Activated CD8-positive, alpha-beta memory T cell treated with anti-CD3 and anti-CD28 coated beads for 24 hours (primary cell): ENCODE measurements at places on chromosomes 1 and 21.
A peak's percentile ranks its signal among the peaks of the same experiment; 100 is the strongest.

DNA sequence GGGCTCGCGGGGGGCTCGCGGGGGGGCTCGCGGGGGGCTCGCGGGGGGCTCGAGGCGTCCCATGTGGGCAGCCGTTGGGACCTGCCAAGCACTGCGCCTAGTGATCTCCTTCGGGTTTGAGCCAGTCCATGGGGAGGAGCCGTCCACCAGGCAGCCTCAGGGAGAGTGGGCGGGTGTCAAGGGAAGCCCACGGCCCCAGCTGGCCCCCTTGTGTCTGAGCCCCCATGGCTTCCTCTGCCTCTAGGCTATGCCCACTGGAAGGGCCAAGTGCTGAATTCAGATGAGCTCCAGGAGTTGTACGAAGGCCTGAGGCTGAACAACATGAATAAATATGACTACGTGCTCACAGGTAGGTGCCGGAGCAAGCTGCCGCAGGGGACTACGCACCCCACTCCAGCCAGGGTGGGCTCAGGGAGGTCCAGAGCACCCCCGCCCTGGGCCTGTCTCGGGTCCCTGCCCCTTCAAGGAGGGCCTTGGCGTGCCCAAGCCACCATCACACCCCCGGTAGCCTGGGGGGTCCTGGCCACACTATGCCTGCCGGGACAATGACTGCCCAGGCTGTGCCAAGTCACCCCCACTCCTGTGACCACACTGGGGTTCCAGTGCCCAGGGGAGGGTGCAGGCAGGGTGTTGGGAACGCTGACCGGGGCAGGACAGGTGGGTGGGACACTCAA lies 22.6 kb downstream of the PDXK start:
- no peak for DNase-seq

DNA sequence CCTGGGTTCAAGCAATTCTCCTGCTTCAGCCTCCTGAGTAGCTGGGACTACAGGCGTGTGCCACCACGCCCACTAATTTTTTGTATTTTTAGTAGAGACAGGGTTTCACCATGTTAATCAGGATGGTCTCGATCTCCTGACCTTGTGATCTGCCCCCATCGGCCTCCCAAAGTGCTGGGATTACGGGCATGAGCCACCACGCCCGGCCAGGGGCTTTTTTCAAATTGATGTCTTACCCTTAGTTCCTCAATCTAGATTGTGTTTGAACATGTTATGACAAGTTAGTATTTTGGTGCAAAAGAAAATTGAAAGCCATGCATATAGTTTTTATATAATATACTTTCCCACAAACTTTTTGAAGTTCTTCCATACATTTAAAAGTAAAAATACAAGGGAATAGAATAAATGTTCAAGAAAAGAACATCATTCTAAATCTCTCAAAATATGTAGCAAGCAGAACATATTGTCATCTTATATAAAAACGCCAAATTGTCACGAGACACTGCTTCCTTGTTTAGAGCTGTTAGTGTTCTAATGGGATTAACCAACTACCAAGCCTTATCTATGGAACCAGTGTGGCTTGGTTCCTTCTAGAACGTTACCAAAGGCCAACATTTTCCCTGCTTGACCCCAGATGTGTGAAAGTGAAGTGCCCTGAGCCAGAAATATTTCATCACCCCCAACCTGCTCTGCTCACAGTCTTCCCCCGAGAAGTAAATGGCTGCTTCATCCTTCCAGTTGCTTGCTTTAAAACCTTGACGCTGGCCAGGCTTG lies 9.5 kb upstream of the PLEKHM2 start:
- peak; percentile 41 for DNase-seq

GRCh38 chr1:172793823-172794222 lies 134.9 kb downstream of the FASLG start:
- no peak for DNase-seq

DNA sequence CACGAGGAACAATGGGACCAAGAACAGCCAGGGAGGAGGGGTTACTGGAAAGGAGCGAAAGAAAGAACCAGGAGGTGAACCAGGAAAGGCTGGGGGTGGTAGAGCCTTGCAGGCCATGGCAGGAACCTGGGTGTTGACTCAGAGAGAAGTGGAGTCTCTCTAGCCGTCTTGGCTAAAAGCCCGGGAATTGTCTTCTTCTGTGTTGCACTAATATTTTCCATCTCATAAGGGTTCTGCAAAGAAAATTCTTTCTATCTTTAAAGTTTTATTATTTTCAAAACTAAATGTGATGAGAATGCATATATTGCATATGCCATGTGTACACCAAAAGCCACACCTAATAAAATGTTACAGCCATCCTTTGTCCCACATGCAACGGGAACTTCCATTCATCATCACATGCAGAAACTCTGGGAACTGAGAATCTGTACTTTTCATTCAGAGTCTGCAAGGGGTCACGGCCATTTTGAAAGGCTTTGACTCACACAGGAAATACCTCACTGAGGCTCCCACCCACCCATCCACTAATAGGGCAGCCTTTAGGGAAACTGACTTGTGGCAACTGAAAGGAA lies 38.0 kb downstream of the ERG start:
- no peak for DNase-seq

DNA sequence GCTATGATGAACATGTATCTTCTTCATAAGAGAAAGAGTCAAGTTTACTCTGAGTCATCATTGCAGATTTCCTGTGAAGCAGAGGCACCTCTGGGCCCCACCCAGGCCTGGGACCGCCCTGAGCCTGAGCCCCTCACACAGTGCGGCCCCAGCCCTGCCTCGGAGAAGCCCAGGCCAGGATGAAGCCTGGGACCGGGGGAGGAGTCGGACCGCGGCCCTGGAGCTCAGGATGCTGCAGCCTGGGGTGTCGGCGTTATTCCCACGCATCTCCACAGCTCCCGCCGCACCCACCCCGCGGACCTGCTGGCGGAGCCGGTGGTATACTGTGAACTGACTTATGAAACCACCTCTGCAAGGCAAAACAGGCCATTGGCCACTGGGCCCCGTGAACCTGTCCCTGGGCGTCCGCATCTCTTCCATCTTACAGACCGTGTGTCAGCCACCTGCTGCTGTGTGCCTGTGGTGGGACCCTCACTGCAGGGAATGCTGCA lies 2.4 kb upstream of the COL6A1 start:
- DNase-seq = no peak

DNA sequence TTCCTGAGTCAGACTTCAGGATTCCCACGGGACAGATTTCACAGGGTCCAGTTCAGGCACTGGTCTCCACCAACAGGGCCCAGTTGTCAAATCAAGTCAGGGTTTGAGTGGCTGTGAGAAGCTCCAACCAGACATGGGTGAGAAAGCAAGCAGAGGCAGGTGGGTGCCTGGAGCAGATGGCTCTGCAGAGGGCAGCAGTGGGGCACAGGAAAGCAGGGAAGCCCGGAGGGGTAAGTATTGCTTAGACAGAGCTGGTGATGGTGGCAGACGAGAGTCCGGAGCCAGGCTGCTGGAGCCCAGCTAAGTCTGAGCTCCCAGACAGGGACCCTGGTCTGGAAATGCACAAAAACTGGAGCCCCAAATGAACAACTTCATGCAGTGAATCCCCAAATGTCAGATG lies 40.4 kb downstream of the RIMS3 start:
- peak; percentile 61 for DNase-seq

- DNase-seq = peak; percentile 73
These were observed 126.9 kb upstream of the ERRFI1 start for GRCh38 chr1:8152731-8153702.

DNA sequence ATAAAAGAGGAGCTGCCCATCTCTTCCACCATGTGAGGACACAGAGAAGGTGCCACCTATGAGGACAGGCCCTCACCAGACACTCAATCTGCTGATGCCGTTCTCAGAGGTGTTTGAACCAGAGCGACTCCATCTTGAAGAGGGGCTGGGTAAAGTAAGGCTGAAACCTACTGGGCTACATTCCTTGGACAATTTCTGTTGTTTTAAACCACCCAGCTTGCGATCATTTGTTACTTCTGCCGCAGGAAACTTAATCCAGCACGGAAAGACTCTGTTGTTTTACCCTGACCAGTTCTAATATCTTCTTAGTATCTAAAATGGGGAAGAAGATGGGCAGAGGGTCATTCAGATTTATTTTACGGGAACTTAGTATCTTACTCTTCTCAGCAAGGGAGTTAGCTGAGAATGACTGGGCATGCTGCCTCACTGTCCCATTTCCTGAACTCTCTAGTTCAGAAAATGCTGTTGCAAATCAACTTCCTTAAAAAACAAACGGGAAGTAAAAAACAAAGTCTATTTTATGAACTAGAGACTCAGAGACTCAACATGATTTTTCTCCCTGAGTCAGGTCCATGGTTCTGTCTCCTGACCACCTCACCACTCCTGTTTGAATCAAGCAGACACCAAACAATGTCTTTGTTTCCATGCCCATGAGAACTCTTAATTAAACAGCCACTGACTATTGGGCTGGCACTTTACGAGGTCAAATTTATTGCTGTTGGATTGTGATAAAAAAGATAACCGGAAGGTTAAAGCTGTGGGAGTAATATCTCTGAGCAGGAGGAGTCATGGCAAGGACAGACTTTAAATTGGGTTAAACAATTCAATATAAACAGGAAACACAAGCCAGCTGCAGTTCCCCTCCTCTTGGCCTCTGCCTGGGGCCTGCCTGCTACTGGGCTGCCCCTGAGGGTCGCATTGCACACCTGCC lies 23.8 kb upstream of the IFNAR1 start:
- no peak for DNase-seq

DNA sequence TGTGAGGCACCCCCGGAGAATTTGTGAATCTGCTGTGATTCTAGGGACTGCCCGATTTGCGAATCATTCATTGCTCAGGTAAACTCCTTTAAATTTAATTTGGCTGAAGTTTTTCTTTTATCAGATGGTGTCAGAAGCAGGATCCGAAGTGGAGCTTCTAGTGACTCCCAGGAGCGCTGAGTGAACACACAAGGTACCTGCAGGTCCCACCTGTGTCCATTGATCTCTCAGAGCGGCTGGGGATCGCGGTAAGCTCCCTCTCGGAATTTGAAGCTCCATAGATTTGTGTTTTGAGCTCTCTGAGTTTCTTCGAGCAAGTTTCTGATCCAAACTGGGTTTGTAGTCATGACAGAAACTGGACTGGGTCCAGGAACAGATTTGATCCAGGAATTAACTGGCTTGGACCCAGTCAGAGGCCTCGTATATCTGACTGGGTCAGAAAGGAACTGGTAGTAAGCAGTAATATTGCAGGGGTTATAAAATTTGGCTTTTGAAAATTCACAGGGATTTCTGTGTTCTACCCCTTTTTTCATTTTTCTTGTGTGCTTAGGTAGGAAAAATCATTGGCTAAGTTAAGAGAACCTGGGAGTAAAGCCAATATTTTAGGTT lies 56.2 kb upstream of the EDEM3 start:
- no peak for DNase-seq

- DNase-seq = no peak
These were observed 58.6 kb downstream of the ZNF644 start for GRCh38 chr1:90963236-90963635.

DNA sequence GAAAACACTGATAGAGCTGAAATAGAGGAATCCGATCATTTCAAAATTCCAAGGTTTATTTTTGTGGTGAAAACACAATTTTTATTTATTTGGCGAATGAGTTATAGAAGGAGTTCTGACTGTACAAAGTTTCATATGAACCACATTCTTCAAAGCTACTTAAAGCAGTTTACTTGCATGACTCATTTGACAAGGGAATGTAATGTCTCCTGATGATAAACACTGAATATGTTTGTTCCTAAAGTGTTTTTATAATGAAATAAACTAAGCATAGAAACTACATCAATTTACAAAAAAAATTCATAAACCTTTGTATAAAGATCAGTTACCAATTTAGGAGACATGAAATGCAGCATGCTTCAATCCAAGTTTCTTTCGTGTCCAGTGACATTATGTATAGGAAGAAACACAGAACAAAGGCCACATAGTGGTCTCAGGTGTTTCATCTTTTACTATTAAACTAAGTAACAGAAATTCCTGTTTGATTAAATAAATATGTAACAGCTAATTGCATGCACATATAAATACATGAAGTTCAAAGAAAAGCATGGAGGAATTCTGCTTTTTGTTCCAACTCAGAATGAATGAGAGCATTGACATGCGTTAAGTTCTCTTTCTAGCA lies 2.5 kb downstream of the PRKACB start:
- no peak for DNase-seq

DNA sequence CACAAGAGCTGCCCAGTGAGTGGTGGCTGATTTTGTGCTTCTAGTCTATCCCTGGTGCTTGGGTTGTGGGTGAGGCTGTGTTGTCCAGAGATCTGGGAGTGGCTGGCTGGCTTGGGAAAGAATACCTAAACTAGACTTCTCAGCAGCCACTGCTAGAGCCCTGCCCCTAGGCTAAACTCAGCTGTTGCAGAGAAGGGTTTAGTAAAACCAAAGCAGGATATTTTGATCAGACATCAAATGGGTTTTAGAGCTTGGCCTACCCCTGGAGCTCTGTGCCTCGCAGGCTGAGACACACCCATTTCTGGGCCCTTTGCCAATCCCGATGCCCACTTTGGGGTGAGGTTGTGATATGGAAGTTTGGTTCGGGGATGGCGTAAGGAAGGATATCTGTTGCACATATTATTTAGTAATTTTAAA lies 88.5 kb downstream of the UCK2 start:
- DNase-seq = no peak

GRCh38 chr1:116466810-116467557 lies 93.9 kb downstream of the ATP1A1 start:
- DNase-seq = no peak

GRCh38 chr1:238647877-238648276 lies 738.5 kb upstream of the CHRM3 start:
- DNase-seq = no peak
